Bronchus fibroblast of lung (primary cell): ENCODE measurements at places on chromosomes 2 and 18. TPM values are rescaled to one million over a fixed set of nuclear protein-coding genes. Genes with fewer than 3 reads are reported as not detected.

Gene RAB17
- total RNA-seq = under 0.01 and 0.67 TPM in 2 replicates

Gene MARCHF7
- 79.8 and 88.3 TPM in 2 replicates for total RNA-seq

Gene TEKT4
- total RNA-seq = not detected in 2 replicates

Gene PAX3
- not detected in 2 replicates for total RNA-seq

Gene CAPN13
- total RNA-seq = not detected in 2 replicates

Gene ZSWIM2
- total RNA-seq = under 0.01 TPM in 1 of 2 replicates, not detected in the other

Gene PSTPIP2
- 7.1 and 7.6 TPM in 2 replicates for total RNA-seq

Gene SLC9A4
- not detected in 2 replicates for total RNA-seq

Gene SCN1A
- under 0.01 TPM in 1 of 2 replicates, not detected in the other for total RNA-seq

Gene CYP1B1
- 81.6 and 86.6 TPM in 2 replicates for total RNA-seq

Gene CAPN14
- under 0.01 TPM in 2 replicates for total RNA-seq

Gene HOXD10
- not detected in 2 replicates for total RNA-seq

Gene LCT
- not detected in 2 replicates for total RNA-seq

Gene CCDC141
- not detected in 2 replicates for total RNA-seq

Gene GRHL1
- total RNA-seq = 0.50 and 0.74 TPM in 2 replicates

Gene CXCR2
- not detected in 2 replicates for total RNA-seq

Gene ALPG
- not detected in 2 replicates for total RNA-seq

Gene LONRF2
- under 0.01 TPM in 2 replicates for total RNA-seq
